ENCODE measurements at places on chromosomes 1 and 21.

GRCh38 chr1:208207388-208208131 lies 36.6 kb downstream of the PLXNA2 start:
- no peak for DNase-seq

DNA sequence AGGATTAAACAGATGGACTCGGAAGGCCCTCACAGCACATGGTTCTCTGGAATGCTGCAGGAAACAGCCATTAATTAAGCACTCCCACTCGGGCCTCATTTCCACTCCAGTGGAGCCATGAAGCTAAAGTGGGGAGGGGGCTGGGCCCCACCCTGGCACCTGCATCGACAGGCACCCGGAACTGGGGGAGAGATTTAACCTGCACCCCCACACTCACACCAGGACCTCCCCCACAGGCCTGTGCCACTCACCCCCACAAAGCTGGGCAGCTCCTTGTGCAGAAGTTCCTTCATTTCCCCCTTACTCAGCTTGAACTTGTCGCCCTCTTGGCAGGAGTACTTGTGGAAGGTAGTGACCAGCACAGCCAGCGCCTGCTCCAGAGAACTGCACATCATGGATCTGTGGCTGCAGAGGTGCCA lies 2.2 kb downstream of the S100A2 start:
- no peak for DNase-seq

- no peak for DNase-seq
These were observed 110.4 kb downstream of the SYT2 start for GRCh38 chr1:202599669-202600431.

DNA sequence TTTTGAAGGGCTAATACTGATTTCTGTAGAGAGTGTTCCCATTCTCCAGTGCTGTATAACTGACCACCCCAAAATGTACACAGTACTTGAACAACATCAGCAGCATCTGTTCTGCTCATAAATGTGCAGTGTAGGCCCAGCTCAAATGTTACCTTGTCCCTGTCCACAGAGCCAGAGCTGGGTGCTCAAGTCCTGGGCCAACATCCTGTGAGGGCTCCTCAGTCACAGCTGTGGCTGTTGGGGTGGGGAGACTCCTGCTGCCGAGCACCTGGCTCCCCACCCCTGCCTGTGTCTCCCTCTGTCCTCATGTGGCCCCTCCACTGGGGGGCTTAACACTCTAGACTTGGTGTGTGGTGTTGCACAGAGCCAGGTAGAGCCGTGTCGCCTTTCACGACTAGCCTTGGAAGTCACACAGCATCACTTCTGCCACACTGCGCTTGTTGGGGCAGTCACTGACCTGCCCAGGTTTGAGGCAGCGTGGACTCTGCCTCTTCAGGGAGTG lies 30.5 kb downstream of the DIP2A start:
- no peak for DNase-seq

GRCh38 chr1:157091186-157091585 lies 8.4 kb downstream of the ETV3L start:
- DNase-seq: no peak
